ENCODE measurements at places on chromosomes 11 and 22. TPM values are rescaled to one million over a fixed set of nuclear protein-coding genes. Genes with fewer than 3 reads are reported as not detected.
A peak's percentile ranks its signal among the peaks of the same experiment; 100 is the strongest.

DNA sequence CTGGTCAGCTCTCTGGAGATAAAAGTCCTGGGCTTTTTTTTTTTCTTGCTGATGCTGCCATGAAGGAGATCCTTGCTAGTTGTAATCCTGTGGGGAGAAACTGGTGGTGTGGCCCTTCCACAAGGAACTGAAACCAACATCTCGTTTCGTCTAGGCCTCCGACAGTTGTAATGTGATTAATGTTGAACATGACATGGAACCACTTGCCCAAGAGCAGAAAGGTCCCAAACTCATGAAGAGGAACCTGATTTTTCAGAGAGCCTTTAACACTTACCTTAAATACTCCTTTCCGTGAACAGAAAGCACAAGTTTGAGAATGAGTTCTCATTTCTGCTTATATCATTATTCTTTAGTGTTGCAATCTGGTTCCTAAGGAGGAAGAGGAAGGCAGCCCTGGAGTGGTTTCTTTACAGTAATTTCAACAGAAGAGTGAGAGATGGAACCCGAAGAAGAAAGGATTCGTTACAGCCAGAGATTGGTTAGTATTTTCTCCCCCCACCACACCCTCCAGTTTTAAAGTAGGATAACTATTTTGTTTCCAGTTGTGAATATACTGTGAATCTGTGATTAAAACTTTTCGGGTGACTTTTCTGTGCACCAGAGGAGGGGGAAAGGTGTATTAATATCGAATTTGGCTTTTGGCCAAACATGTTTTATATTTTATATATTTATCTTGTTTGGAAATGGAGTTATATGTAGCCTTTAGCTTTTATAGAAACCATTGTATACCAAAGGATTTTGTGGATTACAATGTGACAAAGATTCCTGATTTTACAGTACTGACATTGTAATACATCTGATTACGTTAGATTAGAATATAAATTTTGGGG lies 2.0 kb downstream of the KDM2A start:
- DNase-seq: peak; percentile 61

- DNase-seq: no peak
Measured at GRCh38 chr11:104619751-104620150, 278.5 kb downstream of the CASP12 start.

DNA sequence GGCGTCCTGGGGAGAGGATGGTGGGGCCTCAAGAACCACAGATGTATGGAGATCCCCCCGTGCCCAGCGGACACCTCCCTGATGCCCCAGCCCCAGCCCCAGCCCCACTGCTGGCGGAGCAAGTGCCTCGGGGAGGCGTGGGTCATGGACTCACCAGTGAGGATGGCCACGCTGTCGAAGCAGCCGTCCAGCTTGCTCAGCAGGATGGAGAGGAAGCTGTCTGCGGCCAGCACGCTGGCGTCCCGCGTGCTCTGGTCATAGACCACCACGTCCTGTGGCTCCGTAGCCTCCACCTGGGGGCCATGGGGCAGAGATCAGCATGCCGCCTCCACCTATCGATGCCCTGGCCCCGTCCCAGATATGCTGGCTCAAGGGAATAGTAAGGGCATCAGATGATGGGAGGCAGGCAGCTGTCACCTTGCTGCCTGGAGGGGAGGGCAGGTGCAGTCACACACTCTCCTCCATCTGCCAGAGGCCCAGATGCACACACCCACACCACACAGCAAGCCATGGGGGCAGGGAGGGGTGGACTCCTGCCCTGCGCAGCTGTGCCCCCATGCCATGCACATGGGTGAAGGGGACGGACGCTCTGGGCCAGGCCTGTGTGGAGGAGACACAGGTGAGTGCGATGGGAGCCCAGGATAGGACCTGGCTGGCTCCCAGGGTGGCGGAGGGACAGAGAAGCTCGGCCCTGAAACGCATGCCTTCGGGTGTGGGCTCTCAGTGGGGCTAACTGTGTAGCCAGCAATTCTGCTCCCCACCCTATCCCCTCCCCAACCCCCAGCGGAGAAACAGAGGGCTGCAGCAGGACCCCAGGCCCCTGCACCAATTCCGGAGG lies 8.2 kb downstream of the DUSP8 start:
- DNase-seq: no peak

DNA sequence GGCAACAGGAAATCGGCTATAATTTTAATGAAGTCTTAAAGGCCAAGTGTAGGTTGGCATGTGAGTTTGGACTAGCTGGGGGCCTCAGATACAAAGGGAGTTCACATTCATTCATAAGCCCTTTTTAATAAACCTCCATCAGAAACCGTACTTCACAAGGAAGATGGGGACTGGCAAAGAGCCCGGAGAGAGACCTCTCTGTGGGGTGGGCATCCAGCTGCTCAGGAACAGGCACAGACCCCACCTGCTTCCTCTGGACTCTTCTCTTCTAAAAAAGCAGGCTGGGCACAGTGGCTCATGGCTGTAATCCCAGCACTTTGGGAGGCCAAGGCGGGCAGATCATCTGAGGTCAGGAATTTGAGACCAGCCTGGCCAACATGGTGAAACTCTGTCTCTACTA lies 3.9 kb upstream of the ARFGAP3 start:
- DNase-seq: no peak

TRIM6 gene
- total RNA-seq: 3.6 TPM

All from GM23248 (cell line).